Endodermal cell (in vitro differentiated cells): ENCODE measurements at places on chromosomes 3 and 15. TPM values are rescaled to one million over a fixed set of nuclear protein-coding genes. Genes with fewer than 3 reads are reported as not detected.

Gene HRH1
- 0.13 TPM in 1 of 2 replicates, not detected in the other for total RNA-seq

Gene ALPK3
- 79.2 and 94.1 TPM in 2 replicates for total RNA-seq

Gene TNFAIP8L3
- not detected in 3 replicates for total RNA-seq

GRCh38 chr3:197093871-197094270 is 64.3 kb upstream of the MELTF start:
- no peaks in the 10 kb centered on the region for H3K27me3 ChIP-seq
- H3K4me3 ChIP-seq = no peak overlapping the region
- no peaks in the 10 kb centered on the region for H3K4me1 ChIP-seq
- peaks cover 31% of the 10 kb centered on the region for H3K36me3 ChIP-seq

Gene SPINK8
- not detected in 2 replicates for total RNA-seq

Gene PCOLCE2
- total RNA-seq = 14.2 and 18.0 TPM in 2 replicates

Gene CLRN1
- total RNA-seq = not detected in 2 replicates

DNA sequence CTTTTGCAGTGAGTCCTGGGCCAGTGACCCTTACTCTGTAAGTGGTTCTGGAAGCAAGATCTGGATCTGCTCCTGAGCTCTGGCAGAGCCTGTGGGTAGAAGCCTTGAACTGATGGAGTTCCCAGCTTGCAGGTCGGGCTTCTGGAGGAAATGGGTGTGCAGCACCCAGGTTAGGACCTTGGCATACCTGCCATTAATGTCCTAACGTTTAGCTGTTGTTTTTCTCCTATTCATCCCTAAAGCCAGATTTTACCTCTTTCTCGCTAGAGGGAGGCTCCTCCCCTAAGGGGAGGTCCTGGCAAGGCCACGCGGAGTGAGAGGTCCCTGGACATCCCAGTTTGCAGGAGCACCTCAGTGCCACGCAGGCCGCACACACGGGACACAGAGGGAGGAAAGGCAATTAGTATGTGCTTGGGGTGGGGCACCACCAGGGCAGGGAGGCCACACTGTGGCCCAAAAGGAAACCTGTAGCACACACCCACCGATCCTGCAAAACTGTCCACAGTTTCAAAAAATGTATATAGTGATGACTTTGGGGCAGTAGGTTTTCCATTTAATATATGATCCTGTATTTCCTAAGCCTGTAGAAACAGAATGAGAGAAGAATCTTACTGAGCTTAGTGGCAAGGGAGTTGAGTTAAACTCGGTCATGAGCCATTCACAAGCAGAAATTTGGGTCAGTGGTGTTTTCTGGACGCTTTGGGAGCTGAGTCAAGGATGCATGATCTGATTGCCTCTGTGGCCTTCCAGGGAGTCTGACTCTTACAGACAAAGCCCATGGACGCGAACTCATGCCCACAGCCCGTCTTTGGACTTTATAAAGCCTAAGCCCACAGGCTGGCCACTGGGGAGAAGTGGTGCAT is 148.7 kb downstream of the LRRK1 start:
- no peak overlapping the region for H3K4me3 ChIP-seq
- no peaks in the 10 kb centered on the region for H3K36me3 ChIP-seq
- no peaks in the 10 kb centered on the region for H3K27me3 ChIP-seq
- no peak for DNase-seq
- no peaks in the 10 kb centered on the region for H3K4me1 ChIP-seq
